ENCODE measurements at places on chromosomes 4 and X. TPM values are rescaled to one million over a fixed set of nuclear protein-coding genes. Genes with fewer than 3 reads are reported as not detected.
A peak's percentile ranks its signal among the peaks of the same experiment; 100 is the strongest.

Gene TXK
- not detected for total RNA-seq

Gene MAGED4B
- total RNA-seq: 232 TPM

Gene CYLC1
- not detected for total RNA-seq

Gene UGT2B11
- not detected for total RNA-seq

Gene FHDC1
- total RNA-seq: 8.9 TPM

Gene KIF4A
- 4.5 TPM for total RNA-seq

Gene TSR2
- total RNA-seq: 23.8 TPM

Gene PCSK1N
- 69.2 TPM for total RNA-seq

Gene ACE2
- not detected for total RNA-seq

Gene TBX22
- not detected for total RNA-seq

Gene DGAT2L6
- total RNA-seq: not detected

Gene TEX13B
- total RNA-seq: not detected

- DNase-seq: no peak
These were observed 40.8 kb downstream of the CLCN4 start for GRCh38 chrX:10197279-10198210.

GRCh38 chrX:129877401-129877800 is 28.6 kb upstream of the UTP14A start:
- DNase-seq: no peak

DNA sequence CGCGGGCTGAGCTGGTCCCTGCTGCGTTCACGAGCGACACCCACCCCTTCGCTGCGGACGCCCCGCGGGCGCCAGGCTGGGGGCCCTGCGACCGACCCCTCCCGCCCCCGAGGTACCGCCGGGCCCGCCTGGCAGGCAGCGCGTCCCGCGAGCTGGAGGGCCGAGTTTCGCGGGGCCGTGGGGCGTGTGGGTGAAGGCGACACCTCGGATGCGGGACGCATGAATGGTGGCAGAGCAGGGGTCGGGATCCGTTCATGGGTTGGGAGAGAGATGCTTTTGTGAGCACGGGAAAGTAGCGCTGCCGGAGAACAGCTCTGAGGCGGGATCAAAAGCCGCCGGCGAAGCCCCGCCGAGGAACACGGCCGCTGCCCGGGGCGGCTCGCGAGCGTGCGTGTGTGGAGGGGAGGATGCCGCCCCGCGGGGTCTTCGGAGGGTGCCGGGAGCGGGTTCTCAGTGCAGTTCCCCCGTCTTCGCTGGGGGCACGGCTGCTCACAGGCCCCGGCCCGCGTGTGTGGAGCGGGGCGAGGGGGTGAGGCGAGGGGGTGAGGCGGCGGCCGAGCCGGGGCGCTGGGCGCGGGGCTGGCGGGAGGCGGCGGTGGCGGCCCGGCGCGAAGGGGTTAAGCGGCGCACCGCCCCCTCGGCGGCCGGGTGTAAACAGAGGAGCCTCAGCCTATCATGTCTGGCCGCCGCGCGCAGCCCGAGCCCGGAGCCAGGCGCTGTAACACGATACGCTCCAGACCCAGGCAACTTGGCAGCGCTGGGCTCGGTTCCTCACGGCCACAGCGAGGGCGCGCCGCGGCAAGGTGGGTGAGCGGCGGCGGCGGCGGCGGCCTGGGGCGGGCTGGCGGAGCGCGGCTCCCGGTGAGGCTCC is 205.3 kb downstream of the TENM3 start:
- DNase-seq: peak; percentile 98

- no peak for DNase-seq
These were observed 33.8 kb downstream of the OTUD6A start for GRCh38 chrX:70096052-70096451.

DNA sequence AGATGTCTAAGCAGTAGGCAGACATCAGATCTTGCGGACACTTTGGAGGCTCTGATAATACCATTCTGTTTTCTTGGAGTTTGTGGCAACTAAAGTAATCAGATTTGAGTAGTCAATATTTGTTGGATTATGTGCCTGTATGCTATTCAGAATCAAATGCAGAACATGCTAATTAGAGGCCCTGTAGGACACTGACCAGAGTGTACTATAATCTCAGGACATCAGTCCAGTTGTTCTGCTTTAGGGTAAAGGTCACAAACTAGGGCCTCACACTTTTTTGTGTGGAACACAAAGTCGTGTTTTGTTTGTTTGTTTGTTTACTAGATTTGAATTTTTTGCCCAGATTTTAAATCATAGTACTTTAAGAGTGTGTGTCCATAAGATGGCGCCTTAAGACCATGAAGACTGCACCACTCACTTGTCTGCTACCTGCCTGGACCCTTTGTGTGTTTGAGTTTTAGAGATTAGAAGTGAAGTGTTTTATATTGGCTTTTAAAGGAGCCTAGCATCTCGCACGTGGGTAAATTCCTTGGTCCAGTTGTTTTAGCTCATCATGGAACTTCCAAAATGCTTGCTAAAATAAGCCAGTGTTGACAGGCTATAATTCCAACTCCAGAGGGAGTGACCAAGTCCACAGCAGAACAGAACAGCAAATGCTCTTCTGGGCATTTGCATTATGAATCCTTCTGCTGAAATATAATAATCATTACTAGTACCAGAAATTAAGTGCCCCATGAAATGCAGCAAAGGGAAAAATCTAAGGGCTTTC is 34.7 kb downstream of the IL13RA1 start:
- no peak for DNase-seq

DNA sequence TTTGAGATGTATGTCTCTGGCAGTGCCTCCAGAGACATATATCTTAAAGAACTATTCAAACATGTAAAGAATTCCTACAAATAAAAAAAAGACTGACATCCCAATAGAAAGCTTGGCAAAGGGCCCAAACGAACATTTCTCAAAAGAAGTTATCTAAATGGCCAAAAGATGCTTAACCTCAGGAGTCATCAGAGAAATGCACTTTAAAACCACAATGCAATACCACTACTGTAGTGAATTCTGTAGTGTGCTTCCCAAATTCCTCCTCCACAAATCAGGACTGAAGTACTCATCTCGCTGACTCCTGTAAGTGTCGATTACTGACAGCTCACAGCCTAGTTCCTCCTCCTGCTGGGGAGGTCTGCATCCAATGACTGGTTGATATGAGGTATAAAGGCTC is 129.0 kb upstream of the MAMLD1 start:
- no peak for DNase-seq

DNA sequence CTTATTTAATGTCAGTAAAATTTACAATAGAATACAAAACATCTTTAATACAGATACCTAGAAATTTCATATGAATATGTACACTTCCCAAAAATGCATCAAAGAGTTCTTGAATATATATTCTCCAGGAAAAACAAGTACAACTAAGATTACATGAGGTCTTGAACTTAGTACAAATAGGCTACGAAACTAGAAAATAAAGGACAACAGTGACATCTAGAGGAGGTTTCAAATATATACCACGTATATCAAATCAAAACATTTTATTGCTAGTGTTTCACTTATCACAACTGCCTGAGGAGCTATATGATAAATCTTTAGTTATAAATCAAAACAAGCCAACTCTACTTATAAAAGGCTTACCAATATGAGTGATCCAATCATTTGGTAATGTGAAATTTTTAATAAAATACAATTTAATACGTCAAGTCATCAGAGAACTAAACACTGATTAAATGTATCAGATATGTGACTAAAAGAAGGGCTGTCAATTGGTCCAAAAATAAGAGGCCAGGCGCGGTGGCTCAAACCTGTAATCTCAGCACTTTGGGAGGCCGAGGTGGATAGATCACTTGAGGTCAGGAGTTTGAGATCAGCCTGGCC is 36.6 kb downstream of the ANAPC10 start:
- DNase-seq: no peak

DNA sequence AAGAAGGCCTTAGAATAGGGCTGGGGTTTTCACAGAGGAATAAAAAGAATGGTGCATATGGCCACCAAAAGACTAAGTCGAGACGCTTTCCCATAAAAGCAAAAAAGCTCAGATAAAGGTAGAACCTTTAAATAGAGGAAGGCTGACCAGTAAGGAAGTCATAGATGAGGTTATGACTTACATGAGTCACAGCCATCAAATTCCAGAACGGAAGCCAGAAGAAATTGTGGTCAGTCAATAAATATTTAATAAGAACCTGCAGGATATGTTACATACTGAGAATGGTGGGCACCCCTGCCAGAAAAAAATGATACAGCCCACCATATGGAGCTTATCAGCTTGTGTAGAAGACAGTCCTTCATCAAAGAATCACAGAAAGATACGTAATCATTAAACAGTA is 120.1 kb downstream of the MANBA start:
- no peak for DNase-seq

GRCh38 chr4:3030566-3031356 is 43.6 kb downstream of the HTT-AS start:
- no peak for DNase-seq

DNA sequence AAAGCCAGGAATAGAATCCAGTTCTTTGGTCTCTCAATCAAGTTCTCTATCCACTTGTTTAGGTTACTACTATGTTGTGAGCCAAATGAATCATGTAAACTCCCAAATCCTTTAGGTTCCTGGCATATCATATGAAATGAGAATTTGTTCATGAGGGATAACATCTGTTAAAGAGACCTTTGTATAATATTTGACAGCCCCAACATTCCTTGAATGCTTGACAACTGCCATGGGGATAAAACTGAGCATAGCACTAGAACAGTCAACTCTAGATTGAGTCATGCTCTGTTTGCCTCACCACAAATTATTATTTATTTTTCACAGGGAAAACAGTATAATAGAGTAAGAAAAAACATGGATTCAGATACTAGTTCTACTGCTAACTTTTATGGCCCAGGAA is 93.3 kb downstream of the NAA11 start:
- no peak for DNase-seq

GRCh38 chr4:108544481-108544880 is 75.9 kb upstream of the RPL34 start:
- no peak for DNase-seq

DNA sequence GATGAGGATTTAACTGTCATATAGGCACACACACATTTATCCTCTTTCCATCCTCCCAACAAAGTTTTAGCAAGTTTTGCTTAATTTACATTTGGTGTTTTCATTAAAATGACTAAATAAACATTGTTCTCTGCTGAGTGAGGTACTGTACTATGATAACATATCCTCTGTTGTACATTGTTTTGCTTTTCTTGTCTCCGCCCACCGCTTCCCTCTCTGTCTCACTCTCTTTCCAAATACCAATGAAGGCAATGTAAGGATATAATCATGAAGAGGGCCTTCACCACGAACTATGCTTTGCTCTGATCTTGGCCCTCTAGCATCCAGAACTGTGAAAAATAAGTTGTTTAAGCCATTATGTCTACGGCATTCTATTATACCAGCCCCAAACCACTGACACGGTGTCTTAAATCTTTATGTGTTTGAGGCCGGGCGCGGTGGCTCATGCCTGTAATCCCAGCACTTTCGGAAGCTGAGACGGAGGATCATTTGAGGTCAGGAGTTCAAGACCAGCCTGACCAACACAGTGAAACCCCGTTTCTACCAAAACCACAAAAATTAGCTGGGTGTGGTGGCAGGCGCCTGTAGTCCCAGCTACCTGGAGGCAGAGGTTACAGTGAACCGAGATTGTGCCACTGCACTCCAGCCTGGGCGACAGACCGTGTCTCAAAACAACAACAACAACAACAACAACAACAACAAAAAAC is 65.3 kb downstream of the HPRT1 start:
- no peak for DNase-seq

GRCh38 chr4:54439831-54440243 is 210.7 kb downstream of the PDGFRA start:
- no peak for DNase-seq

DNA sequence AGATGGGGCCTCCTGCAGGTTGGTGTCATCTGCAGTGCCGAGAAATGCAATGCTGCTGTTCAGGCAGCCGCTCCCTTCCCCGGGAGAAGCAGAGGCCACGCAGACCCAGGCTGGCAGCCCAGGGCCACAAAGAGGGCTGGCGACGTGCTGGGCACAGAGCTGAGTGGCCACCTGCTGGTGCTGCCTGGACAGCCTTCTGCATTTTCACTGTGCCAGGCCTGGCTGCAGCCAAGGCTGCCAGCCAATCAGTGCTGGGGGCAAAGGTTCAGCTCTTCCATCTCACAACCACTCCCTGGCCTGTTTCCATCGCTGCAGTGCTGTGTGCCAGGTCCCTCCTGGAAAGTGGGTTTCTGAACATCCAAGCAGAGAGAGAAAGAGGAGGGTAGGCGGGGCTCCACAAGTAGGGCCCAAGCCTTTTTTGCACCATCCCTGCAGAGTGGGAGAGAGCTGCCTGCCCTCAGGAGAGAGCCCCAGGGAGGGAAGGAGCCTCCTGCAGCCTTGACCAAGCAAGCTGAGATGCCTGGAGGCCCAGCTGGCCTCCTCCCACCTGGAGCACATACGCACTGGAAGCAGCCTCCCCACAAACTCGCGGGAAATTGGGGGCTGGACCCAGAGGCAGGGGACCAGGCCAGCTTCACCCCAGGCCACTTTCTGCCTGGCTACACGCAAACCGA is 20.1 kb downstream of the ADRA2C start:
- no peak for DNase-seq

DNA sequence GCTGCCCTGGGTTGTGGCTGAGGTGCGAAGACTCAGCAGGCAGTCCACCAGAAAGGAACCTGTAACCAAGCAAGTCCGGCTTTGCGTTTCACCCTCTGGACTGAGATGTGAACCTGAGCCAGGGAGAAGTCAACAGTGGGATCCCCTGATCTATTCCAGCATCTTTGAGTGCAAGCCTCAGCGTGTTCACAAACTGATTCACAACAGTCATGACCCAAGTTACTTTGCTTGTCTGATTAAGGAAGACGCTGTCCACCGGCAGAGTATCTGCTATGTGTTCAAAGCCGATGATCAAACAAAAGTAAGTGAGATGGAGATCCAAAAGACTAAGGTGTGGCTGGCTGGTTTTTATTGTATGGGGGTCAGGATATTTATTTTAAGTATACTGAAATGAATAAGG is 11.3 kb downstream of the TBC1D1 start:
- DNase-seq: no peak

DNA sequence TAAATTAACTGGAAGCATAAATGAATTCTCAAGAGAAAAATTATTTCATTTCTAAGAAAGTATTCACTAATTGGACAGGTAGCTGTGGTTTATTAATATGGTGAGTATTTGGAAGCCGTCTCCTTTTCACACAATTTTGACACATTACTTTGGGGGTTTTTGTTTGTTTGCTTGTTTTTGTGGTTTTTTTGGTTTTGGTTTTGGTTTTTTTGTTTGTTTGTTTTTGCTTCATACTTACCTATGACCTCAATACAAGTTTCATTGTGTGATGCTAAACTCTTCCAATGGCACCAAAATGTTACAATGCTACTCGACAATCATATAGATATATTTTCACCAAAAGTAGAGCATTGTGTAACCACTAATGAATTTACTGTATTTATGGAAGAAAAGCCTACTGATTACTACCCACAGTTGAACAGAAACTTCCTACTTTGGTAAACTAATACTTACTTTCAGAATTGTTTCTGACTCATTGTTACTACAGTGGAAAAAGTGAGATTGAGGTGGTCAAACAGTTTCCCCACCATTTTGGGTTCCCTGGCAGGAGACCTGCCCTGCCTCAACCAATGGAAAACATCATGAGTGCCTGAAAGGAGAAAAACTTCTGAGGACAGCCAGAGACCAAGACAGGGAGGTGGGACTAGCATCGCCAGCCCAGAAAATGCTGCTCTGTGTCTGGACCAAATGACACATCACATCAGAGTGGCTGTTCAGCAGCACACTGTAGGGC is 443.1 kb downstream of the HNRNPD start:
- DNase-seq: no peak
